Inflammatory macrophage treated with lipopolysaccharide for 1 hour (primary cell): ENCODE measurements at places on chromosomes 2 and 18.

DNA sequence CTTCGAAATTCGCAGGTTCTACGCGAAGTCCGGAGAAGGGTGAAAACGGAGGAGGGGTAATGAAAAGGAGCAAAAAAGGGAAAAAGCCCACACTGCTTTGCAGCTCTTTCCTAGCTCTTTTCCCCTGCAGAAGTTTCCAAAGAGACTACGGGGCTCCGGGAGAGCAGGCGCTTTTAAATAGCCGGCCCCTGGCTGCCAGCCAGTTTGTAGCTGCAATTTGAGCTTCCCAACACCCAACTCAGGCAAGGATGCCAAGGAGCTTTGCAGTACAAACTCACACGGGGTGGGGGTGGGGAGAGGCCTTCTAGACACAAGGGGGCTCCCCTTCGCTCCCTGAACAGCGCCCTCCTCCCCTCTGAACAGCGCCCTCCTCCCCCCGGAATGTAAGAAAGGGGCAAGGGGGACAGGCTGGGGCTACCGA lies at the start of gene IGFBP5:
Gene IGFBP5, minus strand, starts transcription at position 149 of the 421 bp plus-strand sequence. CDS start 774 bp downstream, outside the sequence.
- DNase-seq: no peak

DNA sequence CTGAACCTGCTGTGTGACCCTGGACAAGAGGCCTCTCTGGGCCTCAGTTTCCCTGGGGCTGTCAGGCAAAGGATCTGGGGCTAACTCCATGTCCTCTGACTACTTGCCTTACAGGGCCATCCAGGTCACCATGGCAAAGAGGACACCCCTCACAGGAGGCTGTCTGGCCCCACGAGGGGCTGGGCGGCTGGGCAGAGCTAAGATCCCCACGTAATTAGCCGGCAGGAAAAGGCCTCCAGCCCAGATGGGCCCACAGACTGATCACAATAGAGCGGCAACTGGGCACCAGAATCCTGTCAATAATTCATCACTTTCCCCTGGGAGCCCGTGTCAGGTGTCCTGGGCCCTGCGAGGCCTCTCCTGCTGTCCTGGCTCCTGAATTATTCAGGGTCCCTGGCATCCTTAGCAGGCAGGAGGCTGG lies 44.8 kb upstream of the OTOF start:
- no peak for DNase-seq

DNA sequence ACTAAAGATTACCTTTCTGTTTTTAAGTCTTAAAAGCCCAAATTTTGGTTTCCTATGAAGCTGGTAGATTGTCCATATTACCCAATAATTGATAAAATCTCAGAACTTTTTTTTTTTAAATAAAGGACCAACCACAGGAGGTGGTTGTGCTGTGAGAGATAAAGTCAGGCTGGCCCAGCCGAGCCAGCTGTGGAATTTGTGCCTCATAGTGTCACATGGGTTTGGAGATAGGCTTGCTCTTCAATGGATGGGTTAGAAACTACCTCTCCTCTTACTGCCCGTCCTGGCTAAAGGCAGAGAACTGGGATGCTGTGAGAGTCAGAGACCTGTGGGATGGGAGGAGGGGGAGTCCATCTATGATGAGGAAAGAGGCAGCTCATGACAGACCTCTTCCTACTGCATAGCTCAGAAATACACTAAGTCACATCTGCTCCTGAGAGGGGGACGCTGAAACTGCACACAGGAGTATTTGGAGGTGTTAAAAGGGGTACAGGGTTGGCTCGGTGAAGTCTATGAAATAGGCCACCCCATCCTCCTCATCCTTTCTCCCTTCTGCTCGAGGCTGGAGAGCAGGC lies 99.7 kb upstream of the MGAT4A start:
- no peak for DNase-seq

- no peak for DNase-seq
These were observed 9.1 kb upstream of the TMEM37 start for GRCh38 chr2:119422360-119423107.

GRCh38 chr2:20744366-20745335 lies 77.7 kb downstream of the GDF7 start:
- no peak for DNase-seq

- no peak for DNase-seq
These were observed 97.7 kb upstream of the CAB39 start for GRCh38 chr2:230614913-230615332.

DNA sequence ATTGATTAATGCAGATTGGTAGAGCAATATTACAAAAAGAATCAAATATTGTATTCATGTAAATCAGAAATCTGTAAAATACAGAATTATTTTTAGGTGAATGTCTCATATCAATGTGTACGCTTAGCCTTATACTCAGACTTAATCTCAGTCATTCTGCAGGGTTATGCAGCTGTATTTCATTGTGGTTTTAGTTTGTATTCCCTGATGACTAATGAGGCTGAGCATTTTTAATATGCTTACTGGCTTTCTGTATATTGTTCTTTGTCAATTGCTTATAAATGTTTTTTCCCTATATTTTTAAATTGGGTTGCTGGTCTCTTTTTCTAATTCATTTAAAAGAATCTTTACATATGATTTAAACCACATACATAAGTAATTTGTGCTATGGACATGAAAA lies 50.1 kb downstream of the CDH19 start:
- DNase-seq: no peak

DNA sequence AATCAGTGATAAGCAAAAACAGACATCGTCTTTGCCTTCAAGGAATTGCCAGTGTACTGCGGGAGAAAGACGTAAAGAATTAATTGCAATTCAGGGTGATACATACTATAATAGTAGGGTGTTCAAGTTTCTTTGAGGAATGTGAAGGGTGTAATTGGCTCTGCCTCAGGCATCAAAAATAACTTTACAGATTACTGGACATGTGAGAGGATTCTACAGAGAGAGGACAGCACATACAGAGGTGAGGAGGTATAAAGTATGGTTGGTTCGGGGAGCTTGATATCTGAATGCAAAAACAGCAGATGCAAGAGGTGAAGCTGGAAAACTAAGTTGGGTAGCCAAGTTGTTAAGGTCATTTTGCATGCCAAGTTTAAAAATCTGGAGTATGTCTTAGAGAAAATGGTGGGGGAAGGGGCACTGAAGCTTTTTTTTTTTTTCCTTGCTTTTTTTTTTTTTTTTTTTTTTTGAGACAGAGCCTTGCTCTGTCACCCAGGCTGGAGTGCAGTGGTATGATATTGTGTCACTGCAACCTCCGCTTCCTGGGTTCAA lies 227.5 kb upstream of the FOSL2 start:
- no peak for DNase-seq

DNA sequence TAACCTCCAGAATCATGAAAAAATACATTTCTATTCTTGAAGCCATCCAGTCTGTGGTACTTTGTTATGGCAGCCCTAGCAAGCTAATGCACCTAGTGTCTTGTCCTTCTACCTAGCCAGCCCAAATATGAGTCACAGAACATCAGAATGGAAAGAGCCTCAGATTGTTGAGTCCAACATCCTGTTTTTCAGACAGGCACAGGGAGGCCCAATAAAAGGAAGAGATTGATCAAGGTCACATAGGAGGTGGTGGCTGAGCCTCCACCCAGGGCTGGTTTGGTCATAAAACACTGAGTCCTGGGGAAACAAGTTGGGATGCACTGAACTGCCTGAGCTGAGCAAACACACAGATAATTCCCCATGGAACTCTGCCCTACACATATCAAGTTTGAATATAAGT lies 195.5 kb downstream of the TTC32 start:
- DNase-seq: no peak

- no peak for DNase-seq
These were observed 887.5 kb upstream of the NRXN1 start for GRCh38 chr2:51919395-51919794.

- peak; percentile 14 for DNase-seq
These were observed 61.2 kb downstream of the FARSB start for GRCh38 chr2:222594679-222595078.

DNA sequence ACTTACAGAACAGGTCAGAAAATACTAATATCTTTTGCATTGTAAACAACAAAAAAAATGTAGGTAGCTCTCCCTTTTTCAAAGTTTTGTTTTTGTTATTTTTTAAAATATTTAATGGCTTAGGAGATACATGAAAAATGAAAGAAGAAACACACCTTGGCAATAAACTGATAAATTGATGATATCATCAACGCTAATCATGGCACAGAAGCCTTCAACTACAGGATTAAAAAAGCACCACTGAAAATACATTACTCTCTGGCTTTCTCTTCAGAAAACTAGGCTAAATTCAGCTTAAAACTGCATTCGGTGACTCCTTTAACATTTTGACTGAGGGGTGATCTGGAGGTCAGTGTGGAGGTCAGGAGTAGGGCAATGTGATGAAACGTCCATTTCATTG lies 1018.8 kb upstream of the FANCL start:
- no peak for DNase-seq

GRCh38 chr2:24123922-24124580 lies 782 bp downstream of the FAM228B start:
- no peak for DNase-seq

GRCh38 chr2:190127651-190128050 lies 65.1 kb upstream of the MSTN start:
- DNase-seq: no peak

GRCh38 chr2:166463640-166464039 lies 30.4 kb downstream of the SCN7A start:
- no peak for DNase-seq

GRCh38 chr2:152097801-152098495 lies 896 bp downstream of the CACNB4 start:
- no peak for DNase-seq

- no peak for DNase-seq
These were observed 132.7 kb upstream of the NT5C1B start for GRCh38 chr2:18722101-18722500.

- DNase-seq: peak; percentile 3
These were observed 364.4 kb downstream of the ZNF521 start for GRCh38 chr18:24987303-24988252.

DNA sequence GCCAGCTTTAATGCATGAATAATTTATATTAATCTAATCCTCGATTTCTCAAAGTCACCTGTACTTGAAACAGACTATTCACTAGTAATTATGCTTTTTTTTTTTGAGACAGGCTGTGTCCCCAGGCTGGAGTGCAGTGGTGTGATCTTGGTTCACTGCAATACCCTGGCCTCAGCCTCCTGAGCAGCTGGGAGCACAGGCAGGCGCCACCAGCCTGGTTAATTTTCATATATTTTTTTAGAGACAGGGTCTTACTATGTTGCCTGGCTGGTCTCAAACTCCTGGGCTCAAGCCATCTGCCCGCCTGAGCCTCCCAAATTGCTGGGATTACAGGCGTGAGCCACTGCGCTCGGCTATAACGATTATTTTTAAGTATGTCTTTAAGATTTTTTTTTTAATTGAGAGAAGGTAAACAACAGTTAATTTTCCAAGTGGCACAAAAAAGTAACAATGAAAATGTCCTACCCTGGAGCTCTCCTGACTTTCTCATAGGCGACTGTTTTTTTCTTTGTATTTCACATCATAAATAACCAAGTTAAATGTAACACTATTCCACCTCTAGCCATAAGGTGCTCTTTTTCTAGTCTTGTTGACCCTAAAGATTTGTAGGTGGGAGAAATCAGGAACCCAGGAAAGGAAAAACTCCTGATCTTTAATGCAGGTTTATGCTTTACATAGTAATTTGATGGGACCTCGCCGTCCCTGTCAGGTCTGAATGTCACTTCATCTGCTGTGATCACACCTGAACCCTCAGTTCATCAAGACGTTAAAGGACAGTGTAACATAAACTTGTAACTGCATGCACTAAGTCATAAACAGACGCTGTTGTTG lies 1.3 kb upstream of the ANKRD12 start:
- DNase-seq: no peak

DNA sequence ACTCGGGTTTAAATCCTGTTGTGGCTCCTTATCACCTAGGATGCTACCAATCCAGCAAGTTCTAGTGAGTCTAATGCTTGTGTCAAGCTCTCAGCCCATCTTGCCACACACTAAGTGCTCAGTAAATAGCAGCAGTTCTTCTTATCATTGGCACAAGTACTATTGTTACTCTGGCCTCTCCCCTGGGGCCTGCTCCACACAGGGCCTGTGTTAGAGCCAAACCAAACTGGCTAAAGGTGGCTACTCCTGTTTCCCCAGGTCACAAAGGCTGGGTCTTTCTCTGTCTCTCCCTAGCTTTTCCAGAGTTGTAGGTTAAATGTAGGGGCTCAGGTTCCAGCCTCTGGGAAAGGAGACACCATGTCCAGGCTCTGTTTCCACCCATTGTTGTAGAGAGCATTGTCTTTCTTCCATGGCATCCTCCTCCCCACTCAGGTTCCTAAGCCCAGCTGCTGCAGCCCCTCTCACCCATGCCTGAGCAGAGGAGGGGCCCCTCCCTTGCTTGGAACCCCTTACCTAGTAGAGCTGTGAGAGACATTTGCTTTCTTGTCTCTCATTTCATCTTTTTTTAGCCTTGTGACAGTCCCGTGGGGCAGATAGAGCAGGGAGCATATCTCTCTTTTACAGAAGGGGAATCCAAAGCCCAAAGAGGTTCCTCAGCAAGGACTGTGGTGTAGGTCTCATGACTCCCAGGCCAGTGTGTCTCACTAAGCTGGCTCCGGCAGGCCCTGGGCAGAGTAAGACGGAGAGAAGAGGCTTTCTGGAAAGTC lies 56.4 kb upstream of the OTOF start:
- DNase-seq: peak; percentile 69

DNA sequence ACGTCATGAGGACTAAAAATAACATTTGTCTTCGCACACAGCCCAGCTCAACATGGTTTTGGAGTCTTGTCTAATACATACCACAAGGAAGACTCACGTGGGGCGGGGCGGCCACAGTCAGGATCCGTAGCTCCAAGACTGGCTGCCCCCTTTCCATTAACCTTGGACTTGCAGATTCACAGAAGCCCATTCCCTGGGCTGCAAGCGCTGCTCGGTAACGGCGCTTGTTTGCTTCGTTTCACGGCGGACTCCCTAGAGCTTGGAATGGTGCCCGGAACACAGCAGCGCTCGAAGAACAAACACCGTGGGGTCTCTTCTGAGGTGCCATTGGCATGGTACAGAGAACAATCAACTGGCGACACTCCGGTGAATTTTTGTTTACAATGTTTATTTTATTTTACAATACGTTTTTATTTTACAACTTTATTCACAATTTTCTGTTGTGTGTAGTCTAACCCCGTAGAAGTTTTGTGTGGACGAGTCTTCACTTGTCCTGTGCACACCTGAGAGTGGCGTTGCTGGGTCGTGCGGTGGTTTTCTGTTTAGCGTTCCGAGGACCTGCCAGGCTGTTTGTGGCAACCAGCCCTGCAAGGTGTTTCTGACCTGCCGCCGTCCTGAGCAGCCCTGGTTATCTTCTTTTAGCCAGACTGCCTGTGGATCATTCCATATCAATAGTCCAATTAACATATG lies 126.5 kb downstream of the GALR1 start:
- DNase-seq: no peak

DNA sequence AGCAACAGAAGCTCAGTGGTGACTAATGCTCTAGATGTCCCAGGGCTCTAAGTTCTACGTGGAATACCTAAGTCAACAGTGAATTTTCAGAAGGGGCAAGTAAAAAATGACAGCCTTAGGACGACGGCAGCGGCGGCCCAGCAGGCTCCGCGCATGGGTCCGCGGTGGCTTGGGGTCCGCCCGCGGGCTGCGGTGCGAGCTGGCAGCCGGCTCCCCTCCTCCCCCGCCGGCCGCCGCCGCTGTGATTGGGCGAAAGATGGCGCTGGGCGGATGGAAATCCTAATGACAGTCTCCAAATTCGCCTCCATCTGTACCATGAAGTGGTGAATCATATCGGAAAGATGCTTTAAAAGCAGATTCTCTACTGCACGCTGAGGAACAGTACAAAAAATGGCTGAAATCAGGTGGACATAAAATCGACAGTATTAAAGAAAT lies 74.7 kb downstream of the HNRNPLL start:
- peak; percentile 28 for DNase-seq
